ENCODE measurements at places on chromosomes 2 and 18.
A peak's percentile ranks its signal among the peaks of the same experiment; 100 is the strongest.

- DNase-seq: no peak
Measured at GRCh38 chr18:2518473-2518872, 52.8 kb downstream of the METTL4 start.

- no peak for DNase-seq
Measured at GRCh38 chr2:223633656-223634055, 31.5 kb upstream of the SCG2 start.

DNA sequence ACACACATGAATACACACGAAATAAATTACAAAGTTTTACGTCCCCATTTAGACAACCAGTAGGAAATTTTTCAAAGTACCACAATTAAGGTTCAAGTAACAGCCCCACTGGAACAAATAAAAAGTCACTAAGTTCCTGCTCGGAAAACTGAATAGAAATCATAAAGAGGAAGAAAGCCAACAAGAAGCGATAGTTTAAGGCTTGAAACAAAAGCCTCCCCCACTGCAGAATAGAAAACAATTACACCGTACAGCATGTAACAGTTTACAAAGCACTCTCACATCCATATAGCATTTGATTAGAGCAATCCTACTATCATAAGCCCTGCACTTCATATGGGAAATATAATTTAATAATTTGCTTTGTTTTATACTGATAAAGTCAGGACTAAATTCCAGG lies 15.5 kb downstream of the KLF7 start:
- DNase-seq: no peak

DNA sequence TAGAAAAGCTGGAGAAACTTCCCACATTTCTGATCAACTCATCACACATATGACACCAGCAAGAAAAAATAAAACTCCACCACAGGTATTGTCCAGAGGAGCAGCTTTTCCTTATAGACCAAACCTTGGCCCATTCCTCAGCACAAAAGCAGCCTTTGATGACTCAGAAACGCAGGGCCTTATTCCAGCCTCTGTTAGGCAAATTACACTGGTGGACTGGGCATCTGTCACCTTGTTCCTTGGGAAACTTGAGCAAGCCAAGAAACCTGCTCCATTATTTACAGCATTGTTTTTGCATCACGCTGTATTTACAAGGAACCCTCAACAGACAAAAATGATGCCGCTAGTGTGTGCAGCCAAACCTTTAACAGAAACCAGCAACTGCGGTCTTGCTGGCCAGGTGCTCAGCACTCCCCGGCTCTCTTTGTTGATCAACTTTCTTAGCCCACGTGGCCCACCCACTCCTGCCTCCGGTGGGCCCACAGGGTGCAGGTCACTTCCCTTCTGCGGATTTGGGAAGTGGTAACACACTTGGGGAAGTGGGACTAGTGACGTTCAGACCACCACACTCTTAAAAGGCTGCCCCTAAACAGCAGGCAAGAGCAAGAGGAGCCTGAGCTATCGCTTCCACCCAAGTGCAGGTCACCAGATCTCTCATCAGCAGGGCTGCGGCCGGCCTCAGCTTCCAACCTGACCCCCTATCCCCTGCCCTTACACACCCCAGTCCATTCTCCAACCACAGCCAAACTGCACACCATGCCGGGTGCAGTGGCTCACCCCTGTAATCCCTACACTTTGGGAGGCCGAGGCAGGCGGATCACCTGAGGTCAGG lies 1.5 kb downstream of the AP1S3 start:
- peak; percentile 87 for DNase-seq

DNA sequence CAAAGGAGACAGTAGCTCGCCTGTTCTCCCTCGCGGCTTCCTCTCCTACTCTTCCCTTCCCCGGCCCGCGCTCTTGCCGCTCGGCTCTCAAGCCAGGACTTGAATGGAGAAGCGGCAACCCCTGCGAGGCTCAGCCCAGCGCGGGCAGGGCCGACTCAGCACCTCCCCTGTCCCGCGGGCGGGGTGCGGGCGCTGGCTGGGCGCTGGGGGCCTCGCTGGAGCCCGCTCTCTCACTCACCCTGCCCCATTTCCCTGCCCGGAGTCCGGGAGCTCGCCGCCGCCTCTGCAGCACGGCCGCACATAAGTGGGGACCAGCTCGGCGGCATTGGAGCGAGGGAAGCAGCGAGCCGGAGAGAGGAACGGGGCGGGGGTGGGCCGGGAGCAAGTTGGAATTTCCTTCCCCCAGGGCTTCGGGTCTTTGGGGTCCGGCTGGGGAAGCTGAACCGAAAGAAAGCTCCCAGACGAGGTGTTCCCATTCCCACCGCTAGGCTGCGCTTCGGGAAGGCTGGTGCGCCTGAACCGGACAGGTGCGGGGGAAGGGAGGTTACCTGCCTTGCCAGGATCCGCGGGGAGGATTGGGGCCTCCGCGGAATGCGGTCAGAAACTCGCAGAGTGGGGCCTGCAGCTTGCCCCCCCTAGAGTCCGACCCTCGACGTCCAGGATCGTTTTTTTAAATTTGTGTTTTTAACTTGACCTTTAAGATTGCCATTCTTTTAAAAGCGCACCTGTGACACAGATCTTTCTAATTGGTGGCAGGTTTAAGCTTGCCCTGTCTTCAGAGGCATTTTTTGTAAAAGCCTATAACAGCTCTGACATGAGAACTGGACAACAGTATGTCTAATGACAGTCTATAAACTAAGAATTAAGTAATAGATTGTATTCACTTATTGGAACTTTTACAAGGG lies at the start of gene COBLL1:
TSS of gene COBLL1 (minus strand) at position 105 of the 905 bp plus-strand sequence. CDS start 627 bp downstream, outside the sequence.
- no peak for DNase-seq

GRCh38 chr2:8564475-8564874 lies 117.4 kb upstream of the ID2 start:
- no peak for DNase-seq

DNA sequence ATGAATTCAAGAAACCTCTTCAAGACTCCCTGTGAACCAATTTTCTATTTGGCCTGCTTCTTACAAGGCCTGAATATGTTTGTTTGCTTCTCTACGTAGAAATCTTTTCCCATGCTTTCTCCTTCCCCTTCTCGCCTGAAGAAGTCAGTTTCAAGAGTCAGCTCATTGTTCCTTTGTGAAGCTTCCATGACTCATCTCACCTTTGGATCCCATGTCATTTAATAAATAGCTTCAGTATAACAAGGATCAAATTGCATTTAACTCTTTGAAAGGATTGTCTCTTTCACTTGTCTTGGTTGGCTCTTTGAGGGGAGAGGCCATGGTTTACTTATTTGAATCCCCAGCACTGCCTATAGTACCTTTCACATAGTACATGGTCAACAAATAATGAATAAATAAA lies 28.4 kb downstream of the CPS1 start:
- no peak for DNase-seq

- no peak for DNase-seq
Measured at GRCh38 chr2:230496891-230497290, 80.9 kb downstream of the SP100 start.

- DNase-seq: no peak
Measured at GRCh38 chr18:57207124-57207916, 60.4 kb downstream of the BOD1L2 start.

- DNase-seq: no peak
Measured at GRCh38 chr2:235908826-235909225, 259.4 kb downstream of the GBX2 start.

All from SIG-M5 (cell line).